ENCODE measurements at places on chromosomes 3 and 15.

DNA sequence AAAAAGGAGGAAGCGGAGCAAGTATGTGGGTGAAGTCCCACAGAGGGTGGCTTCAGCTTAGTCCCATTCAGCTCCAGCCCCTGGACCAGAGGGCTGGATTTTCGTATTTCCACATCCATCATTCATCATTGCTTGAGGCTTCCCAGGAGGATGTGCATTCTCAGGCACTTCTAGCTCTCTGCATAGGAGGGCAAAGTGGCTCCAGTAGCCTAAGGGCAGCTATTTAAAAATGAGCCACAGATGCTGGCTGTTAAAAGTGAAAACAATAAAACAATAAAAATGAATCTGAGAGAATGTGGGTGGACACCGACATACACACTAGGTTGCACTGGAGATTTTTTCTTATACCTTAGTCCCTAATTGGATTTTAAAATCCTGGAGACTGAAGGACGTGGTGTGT, 629.2 kb upstream of the ZNF385D start:
- no peak for DNase-seq

DNA sequence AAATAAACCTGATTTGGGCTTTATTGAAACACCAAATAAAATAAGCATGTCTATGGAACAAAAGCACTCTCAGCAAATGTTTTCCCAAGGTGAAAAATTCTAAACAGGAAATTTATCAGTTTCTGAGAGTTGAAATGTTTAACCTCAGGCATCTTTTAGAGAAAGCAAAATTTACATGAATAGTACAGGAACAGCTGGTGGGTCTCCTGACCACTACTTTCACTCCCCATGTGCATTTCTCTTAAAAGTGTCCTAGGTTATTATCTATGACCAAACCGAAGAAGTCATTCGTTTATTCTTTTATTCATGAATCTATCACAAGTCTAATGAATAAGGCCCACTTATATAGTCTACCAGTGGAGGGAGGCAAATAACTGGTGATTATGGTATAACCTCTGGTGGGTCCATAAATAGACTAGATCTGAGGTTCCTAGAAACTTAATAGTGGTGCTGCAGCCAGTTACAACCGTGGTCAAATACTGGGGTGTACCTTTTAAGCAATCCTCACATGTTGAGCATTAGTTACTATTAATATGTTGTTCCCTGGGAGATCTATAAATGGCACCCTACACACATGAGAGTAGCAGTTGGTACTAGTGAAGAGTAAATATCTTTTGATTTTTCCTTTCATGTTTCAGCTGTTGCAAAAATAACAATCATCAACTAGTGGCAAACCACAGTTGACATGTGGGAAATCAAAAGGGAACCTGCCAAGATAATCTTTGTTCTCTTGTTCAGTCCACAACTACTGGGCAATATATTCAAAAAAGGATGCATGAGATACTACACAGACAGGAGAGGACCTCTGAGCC, 169.3 kb upstream of the STAC start:
- DNase-seq, result peak; percentile 11

- DNase-seq, result no peak
Measured at GRCh38 chr15:92290359-92290992, 103.2 kb upstream of the ST8SIA2 start.

DNA sequence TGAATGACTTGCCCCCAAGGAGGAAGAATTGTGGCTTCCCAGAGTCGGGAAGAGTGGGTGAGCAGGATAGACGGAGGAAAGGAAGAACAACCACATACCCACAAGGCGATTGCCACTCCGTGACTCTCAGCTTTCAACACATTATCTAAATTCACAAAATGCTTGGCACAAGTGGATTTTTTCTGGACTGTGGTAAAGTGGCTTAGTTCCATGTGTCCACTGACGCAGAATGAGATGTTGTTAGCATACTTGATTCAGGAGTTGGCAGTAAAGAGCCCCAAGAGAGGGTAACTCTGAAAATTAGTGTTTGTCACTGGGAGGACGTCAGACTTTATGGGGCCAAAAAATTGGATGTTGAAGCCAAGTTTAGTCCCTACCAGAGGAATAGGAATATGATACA, 198.8 kb upstream of the CTNNB1 start:
- no peak for DNase-seq

DNA sequence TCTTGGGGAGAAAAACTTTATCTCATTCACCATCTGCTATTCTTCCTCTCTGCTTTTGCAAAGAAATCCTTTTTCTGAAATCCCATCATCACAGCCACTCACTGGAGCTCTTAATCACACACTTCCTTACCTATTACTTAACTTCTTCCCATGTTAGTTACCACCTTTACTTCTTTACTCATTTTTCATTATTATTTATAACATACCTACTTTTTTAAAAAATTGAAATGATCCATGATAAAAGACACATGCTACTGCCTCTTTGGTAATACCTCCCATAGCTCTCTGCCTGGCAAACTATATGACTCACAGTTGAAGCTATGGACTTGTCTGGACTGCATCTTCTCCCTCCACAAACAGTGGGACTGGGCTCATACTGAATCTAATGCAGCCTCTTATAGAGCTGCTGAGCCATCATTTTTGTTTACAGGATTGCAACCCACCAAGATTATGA, 150.3 kb downstream of the TNIK start:
- DNase-seq, result peak; percentile 80

- DNase-seq, result no peak
Measured at GRCh38 chr3:31918179-31919150, 62.6 kb downstream of the OSBPL10 start.

DNA sequence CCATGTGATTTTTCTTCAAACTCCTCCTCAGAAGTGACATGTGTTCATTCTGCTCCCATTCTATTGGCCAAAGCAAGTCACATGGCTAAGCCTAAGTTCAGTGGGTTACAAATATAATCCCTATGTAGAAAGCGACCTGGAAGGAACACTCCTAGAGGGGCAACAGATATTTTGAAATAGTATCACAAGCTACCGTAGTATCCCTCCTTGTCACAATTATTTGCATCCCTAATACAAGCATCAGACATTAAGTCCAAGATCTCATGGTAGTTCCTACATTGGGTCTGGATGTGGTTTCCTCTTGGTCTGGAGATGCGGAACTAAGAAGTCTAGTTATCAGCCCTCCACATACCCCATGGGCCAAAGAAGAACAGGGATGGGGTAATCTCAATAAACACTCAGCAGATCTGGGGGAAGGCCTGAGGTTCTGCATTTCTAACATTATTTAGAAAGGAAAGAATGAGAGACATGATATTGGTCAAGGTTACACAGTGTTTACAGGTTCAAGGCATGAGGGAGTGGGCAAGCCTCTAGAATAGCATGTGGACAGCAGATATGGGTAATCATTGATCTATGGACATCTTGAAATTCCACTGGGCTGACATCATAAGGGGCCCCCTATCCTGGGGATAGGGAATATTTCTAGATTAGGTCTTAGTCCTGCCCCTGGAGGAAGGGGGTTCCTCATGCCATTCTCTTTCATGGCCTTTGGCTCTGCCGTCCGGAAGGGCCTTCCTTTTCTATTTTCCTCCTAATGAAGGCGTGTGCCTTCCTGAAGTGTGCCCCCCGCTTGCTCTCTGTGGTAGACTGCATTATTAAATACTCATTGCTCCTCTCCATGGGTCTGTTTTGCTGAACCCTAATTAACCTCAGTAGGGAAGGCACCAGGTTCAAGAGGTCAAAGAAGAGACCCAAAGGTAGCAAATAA, 17.8 kb upstream of the ABHD2 start:
- no peak for DNase-seq

DNA sequence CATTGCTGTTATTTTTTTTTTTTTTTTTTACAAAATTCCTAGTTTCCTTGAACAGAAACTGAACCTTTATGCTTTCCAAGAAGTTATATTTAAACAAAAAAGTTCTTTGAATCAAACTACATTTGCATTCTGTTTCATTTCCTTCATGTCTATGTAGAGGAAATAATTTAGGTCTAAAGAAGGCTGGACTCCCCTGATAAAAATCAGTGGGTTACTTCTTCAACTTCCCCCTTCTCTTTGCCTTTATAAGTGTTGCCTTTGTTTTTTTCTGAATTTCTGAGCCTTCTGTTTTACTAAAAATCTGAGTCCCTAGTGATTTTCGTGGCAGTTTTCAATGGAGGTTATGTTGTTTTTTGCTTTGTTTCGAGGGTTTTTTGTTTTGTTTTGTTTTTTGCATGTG, 152.8 kb downstream of the CHDH start:
- DNase-seq, result no peak
